Left forelimb (tissue), 1 donor: ENCODE measurements at places on chromosomes 5 and 9.

DNA sequence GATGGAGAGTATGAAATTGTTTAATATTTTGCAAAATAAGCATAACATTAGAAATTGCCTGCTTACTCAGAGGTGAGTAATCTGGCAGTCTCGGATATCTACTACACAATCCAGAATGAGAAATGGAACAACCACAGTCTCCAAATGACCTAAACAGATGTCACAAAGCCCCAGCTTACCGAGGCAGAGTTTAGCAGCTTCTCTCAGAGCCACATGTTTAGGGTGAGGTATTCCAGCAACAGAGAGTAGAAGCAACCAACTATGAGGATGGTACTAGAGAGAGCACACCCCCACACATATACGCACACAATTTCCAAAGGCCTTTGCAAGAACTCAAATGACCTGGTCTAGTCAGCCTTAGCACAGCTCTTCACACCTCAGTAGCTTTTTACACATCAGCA lies 122.7 kb upstream of the LPAR1 start:
- DNase-seq, result no peak

DNA sequence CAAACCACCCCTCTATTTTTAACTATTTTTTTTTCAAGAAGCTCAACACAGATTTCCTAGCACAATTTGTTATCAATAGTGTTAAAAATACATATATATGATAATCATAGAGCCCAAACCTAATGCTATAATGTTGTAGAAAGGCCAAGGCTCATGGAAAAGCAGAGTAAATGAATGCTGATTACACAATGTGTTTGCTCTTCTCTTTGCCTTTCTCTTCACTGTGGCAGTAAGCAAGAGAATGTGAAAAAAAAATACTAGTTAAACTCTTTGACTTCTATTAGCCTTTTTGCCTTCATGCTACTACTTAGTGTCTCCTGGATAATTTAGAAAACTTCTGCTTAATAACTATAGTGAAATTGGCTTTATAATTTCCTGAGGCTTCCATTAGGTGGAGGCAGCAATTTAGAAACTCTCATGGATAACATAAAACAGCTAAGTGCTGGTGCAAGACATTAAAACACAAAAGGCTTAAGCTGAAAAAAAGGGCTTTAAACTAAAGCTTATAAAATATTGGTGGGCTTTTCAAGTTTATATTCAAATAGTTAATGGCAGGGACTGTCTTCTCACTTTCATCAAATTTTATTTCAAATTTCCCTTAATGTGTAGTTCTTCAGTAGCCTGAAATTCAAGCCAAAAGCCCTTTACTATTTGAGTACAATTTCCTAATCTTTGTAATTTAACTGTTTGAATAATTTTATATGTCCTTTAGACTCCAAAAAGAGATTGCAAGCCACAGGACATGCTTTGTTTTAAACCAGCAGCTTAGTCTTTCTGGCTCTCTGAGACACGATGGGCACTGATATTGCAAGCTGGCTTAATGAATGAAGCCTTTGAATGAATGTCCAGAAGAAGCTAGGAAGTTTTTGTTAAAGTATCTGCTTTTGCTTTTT lies 2031.8 kb upstream of the CDH6 start:
- DNase-seq, result no peak

DNA sequence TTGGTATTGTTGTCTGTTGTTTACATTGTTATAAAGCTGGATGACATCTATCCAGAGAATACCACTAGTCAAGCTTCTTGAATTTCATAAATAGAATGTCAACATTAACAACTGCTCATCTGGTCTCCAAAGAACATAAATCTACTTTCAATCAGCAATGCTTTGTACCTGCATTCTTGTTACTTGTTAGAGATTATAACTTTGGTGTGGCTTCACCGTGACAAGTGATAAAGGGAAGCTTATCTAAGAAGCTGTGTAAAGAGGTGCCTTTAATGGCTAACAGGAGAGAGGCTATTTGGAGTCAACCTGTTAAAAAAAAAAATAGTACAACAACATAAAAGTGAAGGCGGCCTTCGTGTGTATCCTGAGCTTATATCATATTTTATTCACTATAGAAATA lies 41.8 kb downstream of the MUSK start:
- no peak for DNase-seq

GRCh38 chr9:76107482-76107881 lies 217.0 kb downstream of the PCSK5 start:
- no peak for DNase-seq

DNA sequence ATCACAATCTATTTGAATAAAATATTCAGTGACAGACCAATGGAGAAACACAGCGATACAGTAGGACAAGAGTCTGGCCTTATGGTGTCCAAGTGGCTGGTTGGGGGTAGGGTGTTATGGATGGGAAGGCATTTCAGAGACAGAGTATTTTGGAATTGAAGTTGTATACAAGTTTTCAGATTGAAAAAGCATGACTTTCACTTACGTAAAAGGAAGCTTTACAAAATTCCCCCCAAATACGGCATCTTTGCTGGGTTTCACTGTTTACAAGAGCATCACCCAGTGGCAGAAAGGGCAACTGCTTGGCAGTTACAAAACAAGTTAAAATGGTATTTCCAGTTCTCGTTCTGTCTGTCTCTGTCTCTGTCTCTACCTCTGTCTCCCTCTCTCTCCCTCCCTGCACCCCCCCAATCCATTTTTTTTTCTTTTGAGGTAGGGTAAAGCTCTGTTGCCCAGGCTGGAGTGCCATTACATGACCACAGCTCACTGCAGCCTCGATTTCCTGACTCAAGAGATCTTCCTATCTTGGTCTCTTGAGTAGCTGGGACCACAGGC lies 86.2 kb downstream of the PTPN3 start:
- DNase-seq, result no peak

- no peak for DNase-seq
These were observed 157.1 kb downstream of the ZNF462 start for GRCh38 chr9:107020040-107020530.

GRCh38 chr5:173281910-173282309 lies 46.3 kb downstream of the STC2 start:
- DNase-seq, result no peak

- DNase-seq, result no peak
These were observed 102.1 kb upstream of the RANBP3L start for GRCh38 chr5:36403632-36404311.

DNA sequence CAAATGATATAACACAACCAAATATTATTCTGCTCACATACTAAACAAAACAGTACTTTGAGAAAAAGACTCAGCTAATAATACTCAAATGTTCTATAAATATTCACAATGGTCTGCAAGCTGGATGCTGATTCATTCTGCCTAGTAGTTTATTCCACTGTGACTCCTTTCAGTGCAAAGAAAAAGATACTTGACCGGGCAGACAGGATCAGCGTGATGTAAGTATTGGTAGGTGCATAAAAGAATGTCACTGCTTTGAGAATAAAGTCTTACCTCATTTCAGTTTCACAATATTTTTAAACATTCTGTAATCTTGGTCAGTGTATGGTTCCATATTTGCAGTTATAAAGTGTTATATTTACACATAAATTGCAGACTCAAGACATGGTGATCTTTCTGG lies 223.0 kb upstream of the NUDT12 start:
- no peak for DNase-seq

DNA sequence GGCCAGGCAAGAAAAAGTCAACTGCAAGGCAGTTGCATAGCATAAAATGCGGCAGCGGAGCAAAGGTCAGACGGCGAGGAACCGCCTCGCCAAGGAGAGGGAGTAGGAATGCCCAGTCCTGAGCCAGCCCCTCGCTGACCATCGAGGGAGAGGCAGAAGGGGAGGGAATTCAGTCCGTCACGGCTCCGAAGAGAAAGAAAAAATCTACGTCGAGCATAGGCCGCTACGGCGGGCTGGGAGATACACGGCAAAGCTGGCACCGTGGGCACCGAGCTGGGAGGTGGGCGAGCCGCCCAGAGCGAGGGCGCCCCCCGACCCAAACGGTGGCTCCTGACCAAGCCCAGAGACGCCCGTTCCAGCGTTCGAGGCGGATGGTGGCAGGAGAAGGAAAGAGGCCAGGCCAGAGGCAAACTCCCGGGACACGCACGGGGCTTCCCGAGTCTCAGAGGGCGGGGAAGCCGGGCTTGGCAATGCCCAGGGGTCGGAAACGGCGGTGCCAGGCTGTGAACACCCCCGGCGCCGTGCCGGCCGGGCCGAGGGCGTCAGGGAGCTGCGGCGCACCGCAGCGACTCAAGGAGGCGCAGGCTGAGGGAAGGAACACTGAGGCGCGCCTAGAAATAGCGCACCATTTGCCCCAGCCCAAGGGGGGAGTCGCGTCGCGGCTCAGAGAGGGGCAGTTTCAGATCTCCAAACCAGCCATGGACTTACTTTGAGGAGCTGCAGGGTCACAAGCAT lies 518 bp downstream of the SPRY4 start:
- no peak for DNase-seq

DNA sequence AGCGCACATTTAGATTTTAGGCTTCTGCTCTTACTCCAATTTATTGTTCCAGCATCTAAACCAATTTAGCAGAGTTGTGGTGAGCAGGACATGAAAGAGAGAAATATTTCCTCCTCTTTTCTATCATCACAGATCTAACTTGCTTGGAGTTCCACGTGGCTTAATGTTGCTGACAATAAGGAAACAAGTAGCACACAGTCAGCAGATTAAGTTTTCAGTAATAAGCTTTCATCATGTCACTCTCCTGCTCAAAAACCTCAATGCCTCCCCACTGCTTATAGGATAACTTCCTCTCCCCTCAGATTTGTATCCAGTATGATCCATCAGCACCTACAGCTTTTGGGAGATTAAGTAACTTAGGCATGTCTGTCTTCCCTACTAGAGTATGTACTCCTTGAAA lies 10.4 kb upstream of the SSBP2 start:
- no peak for DNase-seq

GRCh38 chr9:135479469-135480052 lies at the start of gene PPP1R26:
TSS of gene PPP1R26 (plus strand) at chr9:135479782. CDS start at chr9:135484511, 4,729 bp downstream.
- no peak for DNase-seq

DNA sequence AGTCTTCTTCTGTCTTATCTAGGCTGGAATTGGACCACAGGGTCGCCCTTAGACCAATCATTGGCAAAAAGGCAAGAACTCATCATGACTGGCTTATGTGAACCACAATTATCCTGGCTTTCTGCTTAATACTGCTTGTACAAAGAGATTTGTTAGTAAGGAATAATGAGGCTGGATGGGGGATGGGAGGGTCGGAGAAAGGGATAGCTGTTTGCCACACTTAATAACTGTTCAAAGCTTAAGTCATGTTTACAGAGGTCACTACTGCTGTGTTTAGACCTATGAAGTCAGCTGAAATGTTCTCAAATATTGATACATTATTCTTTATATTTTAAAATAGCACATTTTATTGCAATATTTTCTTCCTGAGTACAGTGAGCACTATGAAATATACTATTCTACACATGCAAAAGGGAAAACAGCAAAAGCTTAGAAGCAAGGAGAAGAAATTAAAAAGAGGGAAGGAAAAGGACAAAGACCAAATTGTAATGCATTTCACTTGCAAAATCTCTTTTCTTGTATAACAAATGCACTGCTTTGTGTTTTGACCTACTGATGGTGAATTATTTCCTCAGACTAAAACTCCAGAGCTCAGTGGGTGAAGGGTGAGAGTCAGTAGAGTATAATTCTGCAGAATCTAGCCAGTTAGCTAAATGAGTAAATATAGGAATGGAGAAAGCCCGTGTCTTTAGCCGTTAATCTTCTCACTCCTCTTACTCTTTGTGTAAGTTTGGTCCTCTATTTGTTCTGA lies 404.9 kb upstream of the ZNF608 start:
- DNase-seq, result no peak

DNA sequence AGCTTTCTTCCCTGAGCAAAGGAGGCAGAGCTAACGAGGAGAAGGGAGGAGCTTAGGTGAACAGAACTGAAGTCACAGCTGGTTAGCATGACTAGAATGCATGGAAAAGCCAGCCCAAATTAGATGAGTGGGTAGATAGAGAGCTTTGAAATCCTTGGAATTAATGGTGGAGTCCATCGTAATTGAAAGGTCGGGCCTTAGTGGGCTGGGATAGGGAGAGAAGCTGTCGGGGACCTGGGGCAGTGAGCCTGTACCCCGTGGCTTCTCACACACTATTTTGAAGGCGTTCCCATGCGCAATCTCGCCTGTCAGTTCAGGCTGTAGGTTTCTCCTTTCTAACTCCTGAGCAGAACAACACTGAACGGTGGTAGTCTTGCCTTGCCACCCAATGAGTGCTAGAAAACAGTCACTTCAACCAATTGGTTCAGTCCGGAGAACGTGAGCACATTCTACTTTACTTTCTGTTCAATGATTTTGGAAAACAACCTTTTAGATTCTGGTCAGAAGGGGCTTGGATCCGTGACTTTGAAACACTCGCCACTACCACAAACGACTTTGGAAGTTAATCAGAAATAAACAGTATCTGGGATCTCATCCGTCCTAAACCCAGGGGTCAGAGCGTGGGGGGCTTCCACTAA lies 655 bp upstream of the RAI14 start:
- DNase-seq, result peak; percentile 78

DNA sequence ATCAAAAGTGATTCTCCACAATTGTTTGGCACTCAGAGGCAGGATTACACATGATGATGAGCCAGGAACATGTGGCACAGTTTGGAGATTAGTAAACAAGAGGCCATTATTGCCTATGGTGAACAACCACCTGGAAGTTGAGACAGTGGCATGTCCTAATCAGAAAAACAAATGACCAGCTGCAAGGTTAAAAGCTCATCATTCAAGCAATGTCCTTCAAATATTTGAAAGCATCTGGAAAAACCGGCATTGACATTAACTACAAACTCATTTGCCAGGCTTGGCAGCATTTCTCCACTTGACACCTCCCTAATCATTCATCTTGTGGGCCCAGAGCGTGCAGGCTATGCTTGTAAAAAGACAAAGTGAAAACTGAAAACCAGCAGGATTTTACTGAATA lies 80.6 kb upstream of the MEGF10 start:
- no peak for DNase-seq

DNA sequence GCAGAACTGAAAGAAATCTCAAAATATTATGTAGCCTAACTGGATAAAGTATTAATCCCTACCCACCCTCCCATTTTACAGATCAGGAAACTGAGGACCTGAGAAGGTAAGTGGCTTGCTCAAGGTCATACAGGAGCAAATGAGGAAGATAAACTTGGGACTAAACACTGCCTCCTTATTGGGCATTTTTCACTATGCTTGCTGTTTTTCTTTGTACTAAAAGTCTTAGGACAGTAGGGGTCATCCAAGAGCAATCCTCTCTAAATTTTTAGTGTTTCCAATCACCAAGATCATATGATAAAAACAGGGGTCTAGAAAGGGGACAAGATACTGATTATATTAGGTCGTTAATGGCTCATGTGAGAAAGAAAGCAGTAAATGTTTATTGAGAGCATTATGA lies 80.8 kb downstream of the RORB start:
- DNase-seq, result no peak

DNA sequence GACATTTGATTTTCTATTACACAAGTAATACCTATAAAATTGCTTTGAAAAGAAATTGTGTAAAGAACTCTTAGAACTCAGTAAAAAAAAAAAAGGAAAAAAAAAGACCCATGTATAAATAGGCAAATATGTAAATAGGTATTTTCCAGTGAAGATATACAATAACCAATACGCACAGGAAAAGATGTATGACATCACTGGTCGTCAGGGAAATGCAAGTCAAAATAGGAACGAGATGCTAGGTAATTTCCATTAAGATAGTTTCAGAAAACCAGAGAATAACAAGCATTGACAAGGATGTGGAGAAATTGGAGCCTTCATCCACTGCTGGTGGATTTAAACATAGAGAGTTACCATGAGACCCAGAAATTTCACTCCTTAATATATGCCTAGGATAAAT lies 708.8 kb downstream of the MTRR start:
- no peak for DNase-seq
